Naive thymus-derived CD8-positive, alpha-beta T cell (primary cell): ENCODE measurements at places on chromosomes 5 and 9. TPM values are rescaled to one million over a fixed set of nuclear protein-coding genes. Genes with fewer than 3 reads are reported as not detected.

Gene AMBP
- total RNA-seq = not detected

Gene IRX1
- total RNA-seq = not detected

Gene TMEM174
- total RNA-seq = not detected

Gene ANXA1
- 89.4 TPM for total RNA-seq

Gene CFAP157
- 0.99 TPM for total RNA-seq

Gene C5orf63
- total RNA-seq = 23.7 TPM

Gene FGF10
- not detected for total RNA-seq

Gene IL9
- not detected for total RNA-seq

Gene MEIKIN
- total RNA-seq = 2.7 TPM

Gene GIN1
- 17.4 TPM for total RNA-seq

Gene HAPLN1
- not detected for total RNA-seq

Gene TLR4
- 0.52 TPM for total RNA-seq

Gene PBX3
- total RNA-seq = 22.2 TPM

Gene LCN10
- 11.1 TPM for total RNA-seq

Gene PCA3
- total RNA-seq = not detected

Gene HTR1A
- total RNA-seq = not detected

Gene NXNL2
- not detected for total RNA-seq

Gene ARL15
- total RNA-seq = 12.8 TPM

Gene PIK3R1
- 98.3 TPM for total RNA-seq

Gene DAB2IP
- not detected for total RNA-seq

Gene PPP3R2
- total RNA-seq = not detected

Gene CCNH
- 86.9 TPM for total RNA-seq

Gene FGF1
- total RNA-seq = not detected

Gene SET
- 314 TPM for total RNA-seq

Gene CCL21
- total RNA-seq = not detected
